ENCODE measurements at places on chromosomes 7 and 10.

- no peak for DNase-seq
Observed at GRCh38 chr7:4769761-4770160, 5.7 kb upstream of the AP5Z1 start.

GRCh38 chr10:132146271-132146671 is 40.5 kb upstream of the DPYSL4 start:
- DNase-seq = no peak

DNA sequence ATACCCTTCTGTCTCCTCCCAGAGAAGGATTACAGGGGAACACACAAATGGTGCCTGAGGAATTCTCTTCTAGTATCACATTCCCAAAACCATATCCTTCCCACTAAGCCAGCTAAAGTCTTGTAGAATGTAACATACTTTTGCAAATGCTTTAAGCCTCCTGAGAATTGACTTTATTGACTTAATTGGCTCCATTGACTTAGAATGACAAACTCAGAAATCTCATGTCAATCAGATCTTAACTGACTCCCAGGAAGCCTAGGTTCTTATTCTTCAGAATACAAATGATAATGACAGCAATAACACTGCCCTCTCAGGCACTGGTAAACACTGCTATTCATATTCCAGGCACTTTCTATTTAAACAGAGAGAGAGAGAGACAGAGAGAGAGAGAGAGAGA is 356.9 kb upstream of the PRKCQ start:
- DNase-seq = no peak

DNA sequence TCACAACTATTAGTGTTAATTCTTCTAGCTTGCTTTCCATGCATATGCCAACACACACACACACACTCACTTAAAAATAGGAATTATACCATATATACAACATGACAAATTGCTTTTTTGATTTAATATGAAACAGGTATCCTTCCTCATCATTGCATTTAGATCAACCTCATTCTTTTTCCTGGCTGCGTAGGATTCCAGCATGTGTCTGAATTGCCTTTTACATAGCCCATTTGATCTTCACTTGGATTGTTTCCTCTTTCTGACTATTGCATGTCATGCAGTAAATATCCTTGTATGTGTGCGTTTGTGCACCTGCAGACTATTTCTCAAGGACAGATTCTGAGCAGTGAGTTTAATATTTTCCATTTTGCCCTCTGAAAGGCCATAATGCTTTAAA is 28.2 kb downstream of the TACR2 start:
- no peak for DNase-seq

- DNase-seq = no peak
Observed at GRCh38 chr7:22895140-22895827, 72.6 kb upstream of the TOMM7 start.

DNA sequence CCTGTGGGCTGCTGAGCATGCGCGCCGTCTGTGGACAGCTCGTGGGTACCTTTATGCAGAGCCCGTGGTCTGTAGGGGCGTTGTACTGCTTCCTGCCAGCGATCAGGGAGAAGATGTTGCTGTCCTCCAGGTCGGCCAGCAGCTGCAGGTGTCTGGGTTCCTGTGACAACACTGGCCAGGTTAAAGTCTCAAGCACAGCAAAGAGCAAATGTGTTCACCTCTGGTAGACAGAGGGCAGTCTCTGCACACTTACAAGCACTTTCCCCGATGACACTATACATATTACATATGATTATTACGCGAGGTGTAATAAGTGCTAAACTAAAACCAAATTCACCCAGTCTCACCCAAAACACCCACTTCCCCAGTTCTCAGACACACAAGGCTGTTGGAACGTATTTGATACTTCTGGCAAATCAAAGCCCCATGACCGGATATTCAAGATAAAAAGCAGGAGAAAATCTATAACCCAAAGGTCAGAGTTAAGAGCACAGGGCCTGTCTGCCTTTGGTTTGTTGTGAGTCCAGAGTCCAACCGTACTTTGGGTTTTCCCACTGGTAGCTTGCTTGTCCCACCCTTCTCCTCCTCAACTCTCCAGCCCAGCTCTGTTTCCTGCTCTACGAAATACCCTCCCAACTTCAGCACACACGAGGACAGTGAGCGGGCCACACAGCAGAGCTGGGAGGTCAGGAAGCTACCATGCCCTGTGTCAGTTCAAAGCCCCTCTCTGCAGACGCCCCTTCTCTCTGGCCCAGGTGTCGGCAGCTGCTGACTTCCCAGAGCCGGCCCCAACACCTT is 49.7 kb upstream of the DDC start:
- DNase-seq = peak; percentile 7

DNA sequence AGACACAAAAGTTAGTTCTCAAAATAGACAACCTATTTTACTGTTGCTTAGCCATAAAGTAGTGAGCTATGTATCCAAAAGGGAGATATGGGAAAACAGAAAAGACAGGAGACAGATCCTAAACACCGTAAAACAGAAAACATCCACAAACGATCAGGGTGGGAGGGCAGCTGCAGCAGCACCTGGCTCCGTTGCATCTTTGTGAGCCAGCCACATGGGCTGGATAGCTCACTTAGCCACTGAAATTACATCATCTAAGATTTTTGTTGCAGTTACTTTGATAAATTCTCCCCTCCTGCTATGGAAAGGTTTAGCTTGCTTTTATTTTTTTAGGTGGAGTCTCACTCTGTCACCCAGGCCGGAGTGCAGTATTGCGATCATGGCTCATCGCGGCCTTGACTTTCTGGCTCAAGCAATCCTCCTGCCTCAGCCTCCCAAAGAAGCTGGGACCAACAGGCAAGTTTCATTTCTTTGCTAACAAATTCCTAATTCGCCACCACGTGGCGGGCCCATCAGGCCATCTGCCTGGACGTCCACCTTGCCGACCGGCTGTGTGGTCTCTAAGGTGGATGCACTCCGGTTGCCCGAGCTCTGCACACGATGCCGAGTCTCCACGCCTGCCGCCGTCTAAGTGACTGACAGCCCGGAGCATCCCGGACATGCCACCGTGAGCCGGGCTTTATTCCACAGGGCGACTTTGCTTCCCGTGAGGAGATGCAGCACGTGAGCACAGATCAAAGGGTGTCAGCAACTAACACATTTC is 159.8 kb downstream of the DIP2C start:
- no peak for DNase-seq

GRCh38 chr10:24371396-24371795 is 162.5 kb downstream of the KIAA1217 start:
- DNase-seq = no peak

- no peak for DNase-seq
Observed at GRCh38 chr10:95860166-95860940, 47.4 kb upstream of the CC2D2B start.

- DNase-seq = peak; percentile 14
Observed at GRCh38 chr10:50585921-50586739, 37.6 kb downstream of the SGMS1 start.

GRCh38 chr10:103556383-103557007 is 63.0 kb downstream of the NEURL1 start:
- DNase-seq = no peak

DNA sequence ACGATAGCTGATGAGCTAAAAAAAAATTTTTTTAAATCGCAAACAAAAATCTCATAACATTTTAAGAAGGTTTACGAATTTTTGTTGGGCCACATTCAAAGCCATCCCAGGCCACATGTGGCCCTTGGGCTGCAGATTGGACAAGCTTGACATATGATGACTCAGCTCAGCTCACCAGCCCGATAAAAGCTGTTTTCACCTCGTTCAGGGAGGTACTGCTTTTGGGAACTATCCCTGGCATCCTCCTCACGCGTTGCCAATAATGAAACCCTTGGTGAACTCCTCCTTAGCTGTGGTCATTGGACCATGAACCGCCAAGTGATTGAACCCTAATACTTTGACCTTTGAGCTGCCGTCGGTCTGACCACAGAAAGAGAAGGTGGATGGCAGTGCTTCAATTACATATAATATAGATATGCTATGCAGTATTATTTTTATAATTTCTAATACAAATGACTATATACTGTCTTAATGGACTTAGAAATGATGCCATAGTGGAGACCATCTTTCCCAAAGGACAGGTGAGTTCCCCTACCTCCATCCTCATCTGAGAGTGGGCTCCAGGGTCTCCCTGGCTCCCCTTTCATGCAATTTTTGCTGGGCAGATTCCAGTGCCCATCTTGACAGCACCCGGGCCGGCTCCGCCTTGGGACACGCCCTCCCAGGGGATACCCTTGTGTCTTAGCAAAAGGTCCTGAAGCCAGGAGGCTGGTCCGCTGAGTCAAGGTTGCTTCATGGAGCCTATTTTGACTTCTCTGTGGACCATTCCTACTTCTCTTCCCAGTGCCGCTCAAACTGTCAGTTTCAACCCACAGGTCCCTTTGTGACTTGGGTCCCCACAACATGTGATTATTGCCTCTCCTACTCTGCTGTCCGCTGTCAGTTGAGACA is 707.2 kb downstream of the PARD3 start:
- no peak for DNase-seq

DNA sequence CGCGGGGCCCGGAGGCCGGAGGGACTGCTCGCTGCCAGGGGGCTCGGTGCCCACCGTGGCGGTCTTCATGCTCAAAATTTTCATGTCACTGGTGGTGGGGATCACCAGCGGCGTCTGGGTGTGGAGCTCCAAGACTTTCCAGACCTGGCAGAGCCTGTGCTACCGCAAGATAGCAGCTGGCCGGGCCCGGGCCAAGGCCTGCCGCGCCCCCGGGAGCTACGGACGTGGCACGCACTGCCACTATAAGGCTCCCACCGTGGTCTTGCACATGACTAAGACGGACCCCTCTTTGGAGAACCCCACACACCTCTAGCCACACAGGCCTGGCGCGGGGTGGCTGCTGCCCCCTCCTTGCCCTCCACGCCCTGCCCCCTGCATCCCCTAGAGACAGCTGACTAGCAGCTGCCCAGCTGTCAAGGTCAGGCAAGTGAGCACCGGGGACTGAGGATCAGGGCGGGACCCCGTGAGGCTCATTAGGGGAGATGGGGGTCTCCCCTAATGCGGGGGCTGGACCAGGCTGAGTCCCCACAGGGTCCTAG is 2.0 kb downstream of the FZD9 start:
- DNase-seq = no peak

DNA sequence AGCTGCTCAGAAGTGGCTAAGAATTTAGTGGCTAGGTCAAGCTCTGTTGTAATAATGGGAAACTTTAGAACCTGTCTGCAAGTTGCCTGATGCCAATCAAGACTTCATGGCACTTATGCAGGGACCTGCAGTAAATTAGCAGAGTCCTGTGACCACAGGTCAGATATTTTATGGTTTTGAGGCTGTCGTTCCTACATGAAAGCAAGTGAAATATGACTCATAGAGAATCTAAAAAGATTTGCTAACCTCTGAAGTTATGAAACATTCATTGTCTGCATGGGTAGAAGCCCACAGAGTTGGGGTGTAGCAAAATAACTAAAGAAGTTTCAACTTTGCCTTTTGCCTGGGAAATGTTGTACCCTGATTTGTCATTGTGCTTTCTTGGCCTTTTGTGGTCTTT is 32.3 kb downstream of the SLC39A12 start:
- DNase-seq = no peak

DNA sequence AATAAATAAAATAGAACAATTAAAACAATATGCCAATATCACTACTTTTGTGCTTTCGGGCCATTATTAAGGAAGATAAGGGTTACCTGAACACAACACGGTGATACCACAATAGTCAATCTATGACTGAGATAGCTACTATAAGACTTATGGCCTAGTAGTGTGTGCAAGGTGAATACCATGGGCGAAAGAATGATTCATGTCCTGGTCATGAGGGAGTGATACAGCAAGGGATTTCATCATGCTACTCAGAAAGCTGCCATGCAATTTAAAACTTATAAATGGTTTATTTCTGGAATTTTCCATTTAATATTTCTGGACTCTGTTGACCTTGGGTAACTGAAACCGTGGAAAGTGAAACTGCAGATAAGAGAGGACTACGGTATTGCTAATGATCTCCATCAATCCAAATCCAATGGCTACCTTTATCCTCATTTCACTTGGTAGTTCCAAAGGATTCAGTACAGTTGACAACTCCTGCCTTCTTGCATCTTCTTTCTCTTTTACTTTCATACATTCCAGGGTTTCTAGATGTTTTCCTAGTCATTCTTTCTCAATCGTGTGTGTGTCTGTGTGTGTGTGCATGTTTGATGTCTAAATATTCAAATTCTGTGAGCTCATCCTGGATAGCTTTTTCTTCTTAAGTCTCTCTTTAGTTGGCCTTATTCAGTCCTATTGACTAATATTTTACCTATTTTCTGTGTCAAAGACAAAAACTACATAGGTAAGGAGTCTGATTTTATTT is 100.5 kb upstream of the MAGI2 start:
- DNase-seq = no peak

DNA sequence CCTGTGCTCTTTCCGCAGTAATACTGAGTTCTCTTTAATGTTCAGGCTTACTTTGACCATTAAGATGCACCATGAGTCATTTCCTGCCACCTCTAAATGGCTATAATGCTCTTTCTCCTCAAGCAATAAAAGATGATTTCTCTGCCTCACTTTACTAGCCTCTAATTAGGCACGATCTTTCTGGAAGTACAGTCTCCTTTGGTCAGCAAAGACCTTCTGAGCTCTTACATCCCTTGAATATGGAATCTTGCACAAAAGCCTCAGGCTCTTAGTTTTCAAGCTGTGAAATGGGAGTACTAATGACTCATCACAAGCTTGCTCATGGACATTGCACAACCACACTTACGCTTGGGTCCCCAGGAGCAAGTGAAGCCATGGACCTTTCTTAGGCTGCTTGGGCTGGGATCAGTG is 85.9 kb downstream of the FRMD4A start:
- DNase-seq = no peak
